AG20443 (cell line): ENCODE measurements at places on chromosomes 6 and 20.

DNA sequence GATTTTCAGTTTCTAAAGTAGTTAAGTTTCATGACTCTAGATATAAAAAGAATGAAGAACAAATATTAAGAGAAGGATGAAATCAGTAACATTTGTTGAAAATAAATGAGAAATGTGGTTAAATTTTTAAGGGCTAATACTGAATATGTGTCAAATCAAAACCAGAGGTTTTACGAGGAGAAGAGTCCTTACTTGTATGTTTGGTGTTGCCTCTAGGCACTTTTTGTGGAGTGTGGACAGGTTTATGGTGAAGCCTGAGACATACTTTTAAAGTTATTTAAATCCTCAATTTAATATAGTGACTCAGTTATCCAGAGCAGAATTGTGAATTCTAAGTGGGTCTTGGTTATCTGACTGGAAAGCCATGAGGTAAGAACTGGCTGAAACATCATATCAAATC lies 68.7 kb downstream of the COL19A1 start:
- DNase-seq = no peak

GRCh38 chr6:158085261-158086053 lies 82.6 kb downstream of the SERAC1 start:
- DNase-seq = no peak

GRCh38 chr6:159762681-159763293 lies 942 bp downstream of the ACAT2 start:
- no peak for DNase-seq

GRCh38 chr6:132475925-132476324 lies 37.0 kb downstream of the STX7 start:
- DNase-seq = no peak

GRCh38 chr6:144344646-144345045 lies 59.5 kb downstream of the UTRN start:
- DNase-seq = no peak

- DNase-seq = peak; percentile 40
These were observed 114.7 kb upstream of the ZNF217 start for GRCh38 chr20:53708129-53708968.

- DNase-seq = peak; percentile 46
These were observed 9.6 kb downstream of the LRP11 start for GRCh38 chr6:149854532-149854931.

GRCh38 chr6:11705069-11705468 lies 73.5 kb downstream of the ADTRP start:
- no peak for DNase-seq

GRCh38 chr6:63523630-63524029 lies 48.6 kb upstream of the LOC128125822 start:
- no peak for DNase-seq

DNA sequence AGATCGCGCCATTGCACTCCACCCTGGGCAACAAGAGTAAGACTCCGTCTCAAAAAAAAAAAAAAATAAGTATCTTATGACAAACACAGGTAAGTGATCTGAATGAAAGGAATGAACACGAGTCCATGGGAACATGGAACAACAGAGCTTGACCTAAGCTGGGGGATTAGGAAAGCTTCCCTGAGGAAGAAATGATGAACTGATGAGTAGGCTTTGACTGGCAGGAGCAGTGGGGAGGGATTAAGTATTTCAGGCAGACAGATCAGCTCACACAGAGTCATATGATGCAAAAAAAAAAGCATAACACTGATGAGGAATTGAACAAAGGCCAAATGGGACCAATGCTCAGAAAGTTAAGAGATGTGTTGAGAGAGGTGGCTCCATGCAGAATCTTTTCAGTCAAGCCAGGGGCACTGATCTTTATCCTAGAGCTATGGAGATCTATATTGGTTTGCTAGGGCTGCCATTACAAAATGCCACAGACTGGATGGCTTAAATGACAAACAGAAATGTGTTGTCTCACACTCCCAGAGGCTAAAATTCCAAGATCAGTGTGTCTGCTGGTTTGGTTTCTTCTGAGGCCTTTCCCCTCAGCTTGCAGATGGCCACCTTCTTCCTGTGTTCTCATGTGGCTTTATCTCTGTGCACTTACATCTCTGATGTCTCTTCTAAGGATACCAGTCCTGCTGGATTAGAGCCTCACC lies 85.6 kb downstream of the ANKRD6 start:
- no peak for DNase-seq

DNA sequence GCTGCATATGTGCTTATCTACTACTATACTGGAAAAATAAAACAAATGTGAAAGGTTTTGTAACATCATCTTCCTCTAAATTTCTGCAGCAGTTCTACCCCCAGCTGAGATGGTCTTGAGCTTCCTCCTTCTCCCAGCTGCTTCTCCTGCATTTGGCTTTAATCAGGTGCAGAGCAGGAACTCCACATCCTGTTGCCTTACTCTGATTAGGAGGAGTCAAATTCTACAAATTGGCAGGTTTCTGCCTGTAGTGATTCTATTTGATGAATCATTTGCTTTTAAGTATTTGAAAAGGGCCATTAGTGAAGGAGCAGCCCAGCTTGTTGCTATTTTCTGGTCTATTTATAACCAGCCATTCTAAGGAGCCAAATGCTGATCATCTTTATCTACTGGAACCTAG lies 224.5 kb downstream of the GMDS start:
- DNase-seq = peak; percentile 29

GRCh38 chr20:50528804-50529351 lies 18.7 kb downstream of the PTPN1 start:
- peak; percentile 24 for DNase-seq

- peak; percentile 83 for DNase-seq
These were observed 26.8 kb downstream of the PPP1R14C start for GRCh38 chr6:150169609-150170008.
